ENCODE measurements at places on chromosomes 5 and 9.

DNA sequence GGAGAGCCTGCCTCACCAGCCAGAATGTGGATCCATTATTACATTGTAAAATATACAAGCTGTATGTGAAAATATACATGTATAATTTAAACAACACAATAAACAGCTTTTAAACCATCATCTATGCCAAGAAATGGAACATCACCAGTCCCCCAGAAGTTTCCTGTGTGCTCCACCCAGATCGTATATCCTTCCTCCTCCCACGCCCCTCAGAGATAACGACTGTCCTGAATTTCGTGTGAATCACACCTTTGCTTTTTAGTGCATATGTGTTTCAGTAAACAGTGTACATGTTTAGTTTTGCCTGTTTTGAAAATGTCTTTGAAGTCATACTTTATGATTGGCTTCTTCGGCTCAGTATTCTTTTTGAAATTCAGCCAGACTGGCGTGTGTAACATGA is 134.6 kb upstream of the MYO10 start:
- DNase-seq, result no peak

- peak; percentile 51 for DNase-seq
These were observed 90.6 kb downstream of the ANXA2R start for GRCh38 chr5:42949348-42950115.

DNA sequence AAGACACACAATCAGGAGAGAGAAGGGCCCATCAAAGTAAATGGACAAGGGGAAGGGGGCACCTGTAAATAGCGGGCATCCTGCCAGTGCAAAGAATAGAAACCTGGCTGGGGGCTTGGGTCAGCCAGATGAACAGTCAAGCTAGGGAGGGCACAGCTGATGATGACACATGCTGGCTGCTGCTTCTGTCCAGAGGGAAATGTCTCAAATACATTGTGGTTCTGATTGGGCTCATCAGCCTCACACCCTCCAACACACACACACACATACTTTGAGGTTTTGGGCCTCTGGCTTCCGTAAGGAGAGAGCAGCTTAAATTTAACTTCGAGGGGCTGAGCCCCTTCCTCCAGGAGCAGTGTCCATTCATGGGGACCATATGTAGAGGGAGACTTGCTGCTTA is 27.6 kb upstream of the SPATA31E1 start:
- no peak for DNase-seq

GRCh38 chr5:29208024-29208423 is 1985.5 kb upstream of the CDH6 start:
- no peak for DNase-seq

DNA sequence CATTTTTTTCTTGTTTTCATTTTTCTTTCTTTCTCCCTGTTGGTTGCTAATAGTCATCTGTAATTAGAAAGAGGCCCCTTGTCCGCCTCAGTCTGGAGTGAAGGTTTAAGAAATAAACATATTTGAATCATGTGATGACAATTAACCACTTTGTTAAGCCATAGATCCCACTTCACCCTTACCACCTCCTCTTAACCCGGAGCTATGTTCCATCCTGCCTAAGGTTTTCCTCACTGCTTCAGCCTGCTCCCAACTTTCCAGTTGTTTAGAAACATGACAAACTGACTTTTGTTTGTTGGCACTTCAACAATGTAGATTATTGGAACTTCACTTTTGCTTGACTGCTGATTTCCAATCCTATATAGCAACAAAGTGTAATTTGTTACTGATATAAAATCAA is 37.4 kb upstream of the SSBP2 start:
- no peak for DNase-seq

DNA sequence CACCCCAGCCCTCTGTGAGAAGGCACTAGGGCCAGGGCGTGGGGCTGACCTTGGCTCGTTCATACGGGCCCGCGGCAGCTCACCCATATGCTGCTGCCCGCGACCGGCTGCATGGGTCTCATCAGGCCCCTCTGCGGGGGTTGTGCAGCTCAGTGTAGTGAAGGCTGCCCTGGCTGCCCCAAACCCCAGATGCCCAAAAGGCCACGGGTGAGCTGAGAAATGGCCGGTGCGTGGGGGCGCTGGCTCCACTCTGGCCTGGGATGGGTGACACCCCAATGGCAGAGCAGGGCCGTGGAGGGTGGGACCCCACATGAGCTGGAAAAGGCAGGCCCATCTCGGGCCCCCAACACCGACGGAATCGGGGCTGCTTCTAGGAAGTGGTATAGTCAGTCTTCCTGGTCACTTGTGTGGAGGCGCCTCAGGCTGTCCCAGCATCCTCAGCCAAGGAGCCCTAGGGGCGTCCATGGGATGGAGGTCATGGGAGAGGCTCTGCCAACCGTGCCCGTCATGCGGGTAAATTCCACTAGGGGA is 19.4 kb upstream of the LRRC14B start:
- DNase-seq, result no peak

- DNase-seq, result no peak
These were observed 6.5 kb downstream of the LVRN start for GRCh38 chr5:115968770-115969169.

GRCh38 chr9:133226219-133227171 is 17.4 kb upstream of the OBP2B start:
- DNase-seq, result no peak

- DNase-seq, result no peak
These were observed 107.5 kb downstream of the ROR2 start for GRCh38 chr9:91842358-91843049.
